ENCODE measurements at places on chromosomes 5 and 9. TPM values are rescaled to one million over a fixed set of nuclear protein-coding genes. Genes with fewer than 3 reads are reported as not detected.

FCHSD1 gene
- 18.1 TPM for total RNA-seq

DNA sequence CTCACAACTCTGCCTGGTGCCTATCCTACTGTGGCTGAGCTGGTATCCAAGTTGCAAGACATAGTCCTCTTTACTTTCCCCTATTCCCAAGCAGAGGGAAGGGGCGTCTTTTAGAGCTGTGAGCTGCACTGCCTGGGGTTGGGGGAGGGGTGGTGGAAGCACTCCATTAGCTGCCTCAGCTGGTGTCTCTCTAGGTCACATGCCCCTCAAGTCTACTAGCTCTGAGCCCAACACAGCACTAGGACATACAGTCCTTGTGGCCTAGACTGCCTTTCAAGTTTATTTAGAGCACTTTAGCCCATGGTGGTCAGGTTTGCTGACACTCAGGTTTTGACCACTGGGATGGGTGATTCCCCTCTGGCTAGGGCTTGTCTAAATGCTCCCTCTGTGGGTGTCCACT is 54.7 kb downstream of the SREK1 start:
- no peak for DNase-seq

DNA sequence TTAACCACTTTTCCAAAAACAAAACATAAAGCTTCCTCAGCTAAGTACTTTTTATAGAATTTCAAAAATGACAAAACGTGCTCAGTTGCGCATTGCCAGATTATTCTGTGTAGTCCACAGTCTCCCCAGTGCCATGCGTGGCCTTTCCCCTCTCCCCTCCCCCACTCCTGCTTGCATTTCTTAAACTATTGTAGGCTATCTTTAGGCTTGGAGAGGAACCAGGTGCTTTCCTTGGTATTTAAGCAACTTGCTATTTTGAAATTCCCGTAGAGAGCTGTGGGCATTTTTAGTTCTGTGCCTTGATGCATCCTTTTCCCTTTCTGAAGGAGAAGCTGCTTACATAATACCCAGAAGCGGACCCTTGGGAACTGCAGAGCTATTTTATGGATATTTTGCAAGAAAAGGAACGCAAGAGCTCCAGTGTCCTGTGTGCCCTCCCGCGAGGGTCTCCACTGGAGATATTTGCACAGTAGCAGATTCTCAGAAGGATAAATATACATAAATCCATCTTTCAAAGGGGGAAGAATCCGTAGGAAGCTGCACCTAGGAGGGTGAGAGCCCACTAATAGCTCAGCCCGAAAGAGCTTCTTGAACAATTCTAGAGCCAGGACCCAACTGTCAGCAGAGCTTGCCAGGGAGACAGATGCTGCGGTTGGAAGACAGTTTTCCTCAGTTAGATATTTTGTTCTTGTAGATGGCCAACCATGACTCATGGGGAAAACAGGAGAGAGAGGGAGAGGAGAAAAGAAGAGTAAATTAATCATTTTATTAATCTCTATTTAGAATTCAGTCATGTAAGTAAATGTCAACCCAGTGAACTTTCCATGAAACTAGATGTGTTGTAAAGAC is 1298.3 kb upstream of the WWC1 start:
- DNase-seq: no peak

- DNase-seq: no peak
These were observed 461.3 kb upstream of the CLINT1 start for GRCh38 chr5:158320178-158320674.

DNA sequence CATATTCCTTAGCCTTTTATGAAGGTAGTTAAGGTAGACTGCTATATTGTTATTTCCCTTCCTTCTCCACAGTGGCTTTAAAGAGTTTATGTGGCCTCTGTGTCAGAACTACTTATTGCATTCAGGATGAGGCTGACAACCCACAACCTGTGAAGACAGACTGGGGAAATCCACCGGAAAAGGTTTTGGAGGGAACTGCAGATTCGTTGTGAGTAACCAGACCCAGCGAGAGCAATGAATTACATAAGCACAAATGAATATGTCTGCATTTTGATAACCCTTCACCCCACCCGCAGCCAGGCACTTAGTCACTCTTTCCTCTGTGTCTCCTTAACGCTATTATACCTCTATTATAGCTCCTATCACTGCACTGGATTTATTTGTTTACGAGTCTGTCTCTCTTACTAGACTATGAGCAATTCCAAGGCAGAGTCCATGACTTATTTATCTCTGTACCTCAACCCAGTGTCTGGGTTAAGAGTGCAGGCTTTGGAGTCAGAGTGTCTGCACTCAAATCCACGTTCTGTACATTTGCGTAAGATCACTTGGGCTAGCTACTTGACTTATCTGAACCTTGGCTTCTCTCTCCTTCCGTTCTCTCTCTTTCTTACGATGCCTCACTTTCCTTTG is 19.2 kb downstream of the KCTD16 start:
- no peak for DNase-seq

- DNase-seq: peak; percentile 95
These were observed 246.9 kb upstream of the GAS1 start for GRCh38 chr9:87193925-87194868.

IL7R gene
- total RNA-seq: 4.0 TPM

DNA sequence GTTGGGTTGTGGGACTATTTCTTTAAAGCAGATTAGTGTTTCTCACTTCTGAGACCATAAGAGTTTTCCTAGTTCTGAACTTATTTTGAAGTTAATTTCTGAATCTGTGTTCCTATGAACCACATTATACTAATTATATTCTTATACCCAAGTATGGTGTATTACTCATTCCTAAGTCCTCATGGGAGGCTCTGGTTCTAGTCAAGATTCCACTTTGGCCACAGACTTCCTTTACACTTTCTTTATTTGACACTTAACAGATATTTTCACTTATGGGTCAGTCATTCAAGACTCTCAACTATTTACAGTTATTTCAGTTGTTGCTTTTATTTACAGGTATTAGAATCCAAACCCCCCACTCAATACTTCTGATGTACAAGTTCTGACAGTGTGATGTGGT is 937.2 kb upstream of the TYRP1 start:
- no peak for DNase-seq

DNA sequence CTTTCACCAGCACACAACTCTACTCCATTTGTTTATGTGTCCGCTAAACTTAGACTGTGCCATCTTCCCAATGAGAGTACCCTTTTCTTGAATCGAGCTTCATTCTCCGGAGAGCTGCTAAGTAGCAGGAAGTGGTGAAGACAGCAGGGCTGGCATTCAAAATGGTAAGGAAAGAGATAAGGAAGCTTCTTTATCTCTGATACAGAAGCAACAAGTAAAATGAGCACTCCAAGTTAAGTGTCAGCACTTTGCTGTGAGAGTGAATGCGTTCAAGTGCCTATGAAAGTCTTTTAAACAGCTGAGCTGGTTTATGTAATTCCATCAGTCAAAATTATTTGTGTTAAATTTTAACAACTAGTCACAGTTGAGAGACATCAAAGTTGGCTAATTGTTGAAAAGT is 386.8 kb upstream of the PTPRD start:
- no peak for DNase-seq

DNA sequence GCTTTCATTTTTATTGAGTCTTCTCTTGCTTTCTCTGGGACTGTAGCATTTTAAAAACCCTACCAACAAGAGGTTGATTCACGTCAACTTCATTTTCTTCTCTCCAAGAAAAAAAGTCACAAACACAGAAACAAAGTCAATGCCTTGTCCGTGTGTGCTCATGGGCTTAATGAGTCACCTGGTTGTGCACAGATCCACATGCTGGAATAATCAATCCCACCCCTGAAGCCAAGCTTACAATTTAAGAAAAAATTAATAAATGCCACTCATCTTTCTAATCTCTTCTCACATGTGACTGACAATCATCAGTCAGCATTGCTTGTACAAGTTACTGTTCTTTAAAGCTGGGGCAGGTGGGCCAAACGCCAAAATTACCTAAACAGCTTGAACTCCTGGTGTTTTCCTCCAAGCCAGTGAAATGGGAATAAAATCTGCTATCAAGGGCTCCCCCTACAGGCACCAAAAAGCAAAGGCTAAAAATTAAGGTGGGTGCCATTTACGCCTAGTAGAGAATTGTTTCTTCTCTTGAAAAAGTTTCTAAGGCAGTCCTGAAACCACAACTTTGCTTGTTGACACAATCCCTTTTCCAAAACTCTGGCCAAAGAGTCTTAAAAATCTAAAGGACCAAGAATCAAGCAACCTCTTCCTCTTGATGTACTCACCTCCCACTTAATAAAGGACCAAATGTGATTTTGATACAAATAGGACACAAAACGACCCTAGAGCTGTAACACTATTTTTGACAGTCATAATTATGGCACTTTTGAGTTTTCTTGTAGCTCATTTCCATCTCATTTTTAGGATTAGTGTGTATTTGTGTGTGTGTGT is 21.3 kb downstream of the TRMO start:
- no peak for DNase-seq

- no peak for DNase-seq
These were observed 178.3 kb upstream of the MPDZ start for GRCh38 chr9:13457795-13458194.

INSYN2B gene
- total RNA-seq: 0.17 TPM

DNA sequence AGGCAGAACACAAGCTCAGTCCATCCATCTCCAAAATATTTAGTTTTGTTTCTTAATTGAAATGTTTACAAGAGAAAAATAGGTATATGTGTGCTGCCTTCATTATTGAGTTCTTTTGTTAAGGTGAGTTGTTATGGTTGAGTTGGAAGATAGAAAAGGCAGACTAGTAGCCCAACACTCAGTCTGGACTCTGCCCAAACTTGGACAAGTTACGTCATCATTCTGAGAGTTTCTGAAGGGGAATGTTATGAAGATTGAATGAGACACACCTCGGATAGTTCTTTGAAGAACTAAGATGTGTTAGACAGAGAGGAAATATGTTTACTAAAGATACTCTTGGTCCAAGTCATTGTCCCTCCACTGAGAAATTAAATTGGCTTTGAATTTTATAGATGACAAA is 245.5 kb downstream of the KCTD16 start:
- DNase-seq: no peak

BNC2 gene
- 1.5 TPM for total RNA-seq

DNA sequence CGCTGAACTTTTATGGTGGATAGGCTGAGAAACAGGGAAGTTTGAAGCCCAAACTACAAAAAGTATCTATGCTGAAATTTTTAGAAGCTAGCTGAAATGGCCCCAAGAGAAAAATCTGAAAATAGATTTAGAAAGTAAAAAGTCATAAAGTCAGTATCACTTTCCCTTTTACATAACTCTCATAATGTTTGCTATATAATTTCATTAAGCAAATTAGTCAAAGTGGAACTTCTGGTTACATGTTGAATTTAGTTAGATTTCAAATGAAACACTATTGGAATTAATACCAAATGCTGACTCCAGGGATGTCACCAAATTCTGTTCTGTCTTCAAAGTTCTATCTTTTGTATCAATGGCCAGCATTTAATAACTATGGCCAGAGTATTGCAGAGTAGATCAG is 126.9 kb downstream of the TTC39B start:
- DNase-seq: no peak

DNA sequence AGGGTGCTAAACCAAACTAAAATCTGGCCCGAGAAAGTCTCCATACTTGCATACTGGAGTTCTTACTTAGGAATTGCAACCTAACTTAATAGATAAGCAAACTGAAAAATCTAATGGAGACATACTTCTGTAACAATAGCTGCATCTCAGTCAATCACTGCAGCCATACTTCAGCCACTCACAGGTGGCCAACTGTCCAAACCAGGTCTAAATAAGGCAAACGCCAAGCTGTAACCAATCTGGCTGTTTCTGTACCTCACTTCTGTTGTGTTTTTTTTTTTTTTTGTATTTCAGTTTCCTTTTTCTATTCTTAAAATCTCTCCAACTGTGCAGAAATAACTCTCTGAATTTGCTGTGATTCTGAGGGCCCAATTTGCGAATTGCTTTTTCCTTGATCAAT is 4.4 kb upstream of the NDUFB6 start:
- no peak for DNase-seq

CATSPER3 gene
- 0.13 TPM for total RNA-seq

C9orf153 gene
- not detected for total RNA-seq

SH3GL2 gene
- 3.5 TPM for total RNA-seq

MEGF9 gene
- total RNA-seq: 11.1 TPM

GAS1 gene
- total RNA-seq: 6.1 TPM

DNA sequence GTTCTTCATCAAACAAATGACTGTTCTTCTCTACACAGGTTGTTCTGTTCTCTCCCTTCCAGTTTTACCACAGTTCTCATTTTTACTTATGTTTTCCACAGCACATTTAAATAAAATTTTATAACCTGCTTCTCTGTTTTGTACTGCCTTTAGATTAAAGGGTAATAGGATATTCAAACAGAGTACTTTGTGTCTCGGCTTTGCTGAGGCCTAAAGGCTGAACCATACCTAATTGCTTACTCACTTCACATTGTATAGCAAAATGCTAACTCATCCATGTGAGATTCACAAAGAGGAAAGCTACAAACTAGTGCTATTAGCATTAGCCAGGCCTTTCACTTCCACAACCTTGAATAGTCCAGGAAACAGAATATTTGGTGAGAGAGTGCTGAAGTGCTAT is 200.3 kb downstream of the TRPM3 start:
- no peak for DNase-seq

TLE1 gene
- 64.1 TPM for total RNA-seq

DNA sequence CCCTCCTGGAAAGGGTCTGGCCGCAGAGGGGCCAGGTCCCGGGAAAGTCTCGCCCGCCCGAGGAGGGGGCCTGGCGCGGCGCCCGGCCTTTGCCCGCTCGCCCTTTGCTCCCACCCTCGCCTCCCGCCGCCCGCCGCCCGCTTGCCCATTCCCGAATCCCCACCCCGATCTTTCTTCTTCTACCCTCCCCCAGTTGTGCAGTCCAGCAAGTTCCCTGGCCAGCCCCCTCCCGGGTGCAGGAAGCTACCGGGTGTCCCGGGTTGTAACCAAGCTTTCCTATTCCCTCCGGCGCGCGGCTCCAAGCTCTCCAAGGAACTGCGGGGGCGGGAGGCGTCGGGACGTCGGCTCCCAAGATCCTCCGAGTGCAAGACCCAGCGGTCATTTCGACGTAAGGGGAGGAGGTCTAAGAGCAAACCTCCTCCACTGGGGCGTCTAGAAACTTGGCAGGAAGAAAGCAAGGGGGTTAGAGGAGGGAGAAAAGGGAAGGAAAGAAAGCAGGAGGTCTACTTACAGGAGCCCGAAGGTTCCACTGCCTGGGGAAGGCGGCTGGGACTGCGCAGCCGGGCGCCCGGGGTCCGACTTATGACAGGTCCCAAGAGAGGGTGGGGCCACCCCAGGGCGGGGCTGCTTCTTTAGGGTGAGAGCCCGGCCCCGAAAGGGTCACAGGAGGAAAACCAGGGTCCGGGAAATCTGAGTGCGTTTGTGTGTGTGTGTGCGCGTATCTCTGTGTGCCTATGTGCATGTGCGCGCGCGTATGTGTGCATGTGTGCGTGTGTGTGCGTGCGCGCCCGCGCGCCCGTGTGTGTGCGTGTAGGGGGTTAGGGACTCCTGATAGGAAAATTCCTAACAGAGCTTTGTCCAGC is at the start of gene PTGR1:
Gene PTGR1, minus strand, starts transcription at position 556 of the 863 bp plus-strand sequence. CDS start 2,225 bp downstream, outside the sequence.
- peak; percentile 62 for DNase-seq

GRCh38 chr9:88508326-88508725 is 26.7 kb upstream of the NXNL2 start:
- no peak for DNase-seq

DNA sequence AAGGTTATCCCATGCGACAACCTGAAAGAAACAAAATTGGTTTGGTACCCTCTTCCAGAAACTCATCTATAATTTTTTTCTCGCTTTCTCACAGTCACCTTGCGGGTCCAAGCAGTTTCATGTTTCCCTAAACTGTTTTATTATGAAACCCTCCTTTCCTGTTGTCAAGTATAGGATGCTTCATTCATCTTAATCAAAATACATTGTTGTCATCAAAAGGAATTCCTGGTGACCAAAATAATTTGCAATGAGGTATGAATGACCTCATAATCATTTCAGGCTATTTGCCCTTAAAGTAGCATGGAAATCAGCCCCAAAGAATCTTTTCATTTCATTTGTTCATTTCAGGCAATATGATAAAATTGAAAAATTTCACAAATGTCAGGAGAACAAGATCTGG is 503.0 kb downstream of the SPATA31D1 start:
- no peak for DNase-seq
